ENCODE measurements at places on chromosomes 3 and 15.
A peak's percentile ranks its signal among the peaks of the same experiment; 100 is the strongest.

GRCh38 chr3:80052271-80052670 lies 284.5 kb upstream of the ROBO1 start:
- DNase-seq = no peak

- no peak for DNase-seq
Measured at GRCh38 chr3:190556351-190556750, 42.5 kb downstream of the IL1RAP start.

DNA sequence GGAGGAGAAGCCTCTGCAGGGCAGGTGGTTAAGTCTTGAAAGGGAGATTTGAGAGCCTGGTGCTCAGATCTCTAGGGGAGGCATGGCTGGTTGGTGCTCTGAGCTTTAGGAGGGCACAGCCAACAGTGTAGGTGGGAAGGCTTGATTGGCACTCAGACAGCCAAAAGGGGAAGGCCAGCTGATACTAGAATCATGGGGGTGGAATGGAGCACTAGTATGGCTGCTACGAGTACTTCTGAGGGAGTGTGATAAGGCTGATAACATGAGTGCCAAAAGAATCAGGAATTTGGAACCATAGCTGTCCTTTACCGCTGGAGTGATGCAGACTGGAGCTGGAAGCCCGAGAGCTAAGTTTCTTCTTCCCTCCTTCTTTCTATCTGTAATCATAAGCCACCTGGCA lies 184.6 kb upstream of the TBC1D5 start:
- no peak for DNase-seq

DNA sequence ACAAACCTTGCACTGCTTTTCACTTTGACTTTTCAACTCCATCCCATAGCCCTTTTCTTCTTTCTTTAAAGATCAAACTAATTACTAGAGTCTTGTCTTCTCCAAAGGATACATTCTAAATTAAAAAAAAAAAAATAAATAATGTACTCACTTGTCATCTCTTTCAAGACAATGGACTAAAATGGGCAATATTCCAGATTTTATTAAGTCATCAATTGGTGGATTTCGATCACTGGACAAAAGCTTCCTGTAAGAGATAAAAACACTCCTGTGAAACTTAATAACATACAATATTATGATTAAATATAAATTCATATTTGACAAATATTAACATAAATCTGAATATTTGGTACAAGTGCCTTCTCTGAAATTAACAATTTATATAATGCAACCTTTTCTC lies 34.1 kb downstream of the KPNA4 start:
- DNase-seq = no peak

DNA sequence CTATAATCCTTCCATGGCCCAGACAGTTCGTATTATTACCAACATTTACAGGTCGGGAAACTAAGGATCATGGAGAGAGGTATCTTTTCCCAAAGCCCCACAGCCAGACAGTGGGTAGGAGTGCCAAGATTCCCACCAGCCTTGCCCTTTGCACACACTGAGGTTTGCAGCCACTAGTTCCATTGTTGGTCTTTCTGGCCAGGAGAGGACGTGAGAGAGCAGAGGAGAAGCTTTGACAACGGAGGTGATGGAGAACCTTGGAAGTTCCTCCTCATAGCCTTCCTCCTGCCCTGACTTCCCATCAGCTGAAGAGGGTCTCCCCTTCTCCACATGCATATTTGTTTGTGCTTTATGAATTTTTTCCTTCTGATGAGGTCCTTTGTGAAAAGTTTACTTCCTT lies 50.5 kb upstream of the PLCL2 start:
- no peak for DNase-seq

DNA sequence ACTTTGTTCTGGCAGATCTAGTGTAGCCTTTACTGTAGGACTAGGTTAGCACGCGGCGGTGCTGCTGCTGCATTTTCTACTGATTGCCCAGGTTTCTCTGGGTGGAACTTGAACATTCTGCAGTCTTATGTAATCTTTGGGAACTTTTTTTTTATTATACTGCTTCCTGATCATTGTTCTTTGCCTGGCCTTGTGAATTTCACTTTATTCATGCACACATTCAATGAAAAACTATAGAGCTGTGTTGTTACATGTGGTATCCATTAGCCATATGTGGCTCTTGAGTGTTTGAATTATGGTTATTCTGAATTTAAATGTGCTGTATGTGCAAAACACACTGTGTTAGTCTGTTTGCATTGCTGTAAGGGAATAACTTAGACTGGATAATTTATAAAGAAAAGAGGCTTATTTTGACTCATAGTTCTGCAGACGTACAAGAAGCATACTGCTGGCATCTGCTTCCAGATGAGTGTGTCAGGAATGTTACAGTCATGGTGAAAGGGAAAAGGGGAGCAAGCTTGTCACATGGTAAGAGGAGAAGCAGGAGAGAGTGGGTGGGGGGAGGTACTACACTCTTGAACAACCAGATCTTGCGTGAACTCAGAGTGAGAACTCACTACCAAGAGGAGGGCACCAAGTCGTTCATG lies 26.5 kb downstream of the MEF2A start:
- no peak for DNase-seq

DNA sequence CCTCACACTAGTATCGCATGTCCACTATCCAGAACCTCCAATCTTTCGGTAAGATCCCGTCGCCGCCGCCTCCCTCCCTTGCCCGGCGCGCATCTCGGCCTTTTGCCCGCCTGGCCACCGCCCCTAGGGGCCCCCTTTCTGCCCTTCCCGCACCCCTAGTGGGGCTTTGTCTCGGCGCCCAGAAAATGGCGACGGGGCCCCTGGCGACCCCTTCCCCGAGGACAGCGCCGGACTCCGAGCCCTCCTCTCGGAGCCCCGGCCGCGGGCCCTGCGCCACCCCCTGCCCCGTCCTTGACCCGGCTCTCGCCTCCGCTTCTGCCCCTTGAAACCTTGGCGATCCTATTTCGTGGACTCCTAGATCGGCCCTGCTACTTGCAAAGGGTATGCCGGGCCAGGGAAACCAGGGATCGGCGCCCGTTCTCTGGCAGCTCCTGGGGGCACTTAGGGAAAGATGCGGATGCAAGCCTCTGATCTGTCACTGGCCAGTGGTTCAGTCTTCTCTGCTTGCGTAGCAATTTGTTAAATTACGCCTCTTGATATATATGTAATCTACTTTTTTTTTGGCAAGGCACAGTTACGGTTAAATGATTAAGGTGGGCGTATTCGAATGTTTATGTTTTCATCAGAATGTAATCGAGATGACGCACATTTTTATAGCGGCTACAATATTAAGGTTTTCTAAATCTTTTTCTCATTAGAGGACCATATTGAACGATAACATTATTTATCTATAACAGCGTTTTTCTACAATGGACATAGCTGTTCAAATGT lies 603 bp downstream of the EIF1B start:
- DNase-seq = no peak

- DNase-seq = no peak
Measured at GRCh38 chr3:168998792-168999191, 664.7 kb downstream of the MECOM start.

DNA sequence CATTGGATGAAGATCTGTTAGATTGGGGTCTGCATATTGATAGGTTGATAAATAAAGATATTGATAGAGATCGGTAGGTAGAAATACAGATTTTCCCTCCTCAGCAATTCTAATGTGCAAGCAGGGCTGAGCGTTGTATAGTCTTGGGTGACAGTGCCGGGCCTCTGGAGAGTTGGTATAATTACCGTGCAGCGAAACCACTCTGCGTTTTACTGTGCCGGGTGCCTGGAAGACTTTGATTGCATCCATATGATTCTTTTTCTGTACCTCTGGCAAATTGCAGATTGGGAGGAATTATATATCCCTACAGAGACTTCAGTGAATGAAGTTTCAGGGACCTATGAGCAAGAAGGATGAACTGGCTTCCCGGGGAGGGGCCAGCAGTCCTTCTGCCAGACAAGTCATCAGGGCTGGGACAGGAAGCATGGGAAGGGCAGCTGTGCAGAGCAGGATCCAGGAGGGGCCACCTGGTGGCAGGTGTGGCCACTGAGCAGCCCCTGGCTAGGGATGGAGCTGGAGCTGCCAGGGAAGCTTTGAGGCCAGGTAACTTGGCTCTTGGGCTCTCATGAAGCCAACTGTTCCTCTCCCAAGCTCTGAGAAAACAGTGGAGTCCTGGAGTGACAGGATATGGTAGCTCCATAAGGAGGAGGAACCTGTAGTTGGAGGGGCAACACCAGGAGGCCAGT lies 132.5 kb downstream of the APBA2 start:
- DNase-seq = no peak

DNA sequence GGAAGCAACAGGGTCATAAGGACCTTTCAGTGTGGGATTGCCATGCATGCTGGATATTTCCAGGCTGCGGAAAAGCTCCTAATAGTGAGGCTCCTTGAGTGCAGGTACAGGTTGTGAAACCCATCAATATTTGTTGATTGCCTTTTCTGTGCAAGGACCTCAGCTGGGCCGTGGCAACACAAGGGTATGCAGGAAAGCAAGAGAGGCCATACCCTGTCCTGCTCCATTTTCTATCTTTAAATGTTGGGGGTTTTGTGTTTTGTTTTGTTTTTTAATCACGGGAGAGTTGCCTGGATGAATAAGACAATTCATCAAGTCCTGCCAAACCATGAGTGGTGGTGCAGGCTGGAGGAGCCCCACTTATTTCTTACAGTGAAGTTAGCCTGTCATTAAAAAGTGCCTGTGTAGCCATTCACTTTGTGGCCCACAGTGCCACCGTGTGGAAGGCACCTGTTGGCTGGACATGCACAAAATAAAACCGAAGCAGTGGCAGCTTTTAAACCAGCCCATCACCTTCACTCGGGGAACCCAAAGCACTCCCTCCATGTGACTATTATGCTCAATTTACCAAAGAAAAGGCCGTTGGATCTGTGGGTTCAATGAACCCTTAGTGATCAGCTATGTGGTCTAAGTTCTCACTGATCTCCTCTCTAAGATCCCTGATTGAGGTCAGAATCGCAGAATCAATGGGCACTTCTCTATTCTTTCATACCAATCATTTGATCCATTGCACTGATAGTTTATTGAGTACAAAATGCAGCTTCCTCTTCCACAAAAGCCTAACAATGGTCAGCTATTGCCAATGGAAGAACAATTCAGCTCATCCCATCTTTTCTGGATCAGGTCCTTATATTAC lies 42.2 kb downstream of the CLDN18 start:
- DNase-seq = no peak

GRCh38 chr3:48655606-48656005 lies 7.1 kb downstream of the CELSR3 start:
- DNase-seq = peak; percentile 52

DNA sequence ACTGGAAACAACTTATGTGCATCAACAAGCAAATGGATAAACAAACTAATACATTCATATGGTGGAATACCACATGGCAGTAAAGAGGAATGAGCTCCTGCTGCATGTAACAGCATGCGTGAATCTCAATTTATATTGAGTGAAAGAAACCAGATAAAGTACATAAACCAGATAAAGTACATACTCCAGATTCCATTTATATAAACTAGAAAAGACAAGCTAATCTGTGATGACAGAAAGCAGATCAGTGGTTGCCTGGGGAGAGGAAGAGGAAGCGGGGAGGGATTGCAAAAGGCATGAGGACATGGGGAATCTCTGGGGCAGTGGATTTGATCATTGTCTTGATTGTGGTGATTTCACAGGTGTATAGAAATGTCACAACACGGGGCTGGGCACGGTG lies 34.2 kb downstream of the LIMD1 start:
- DNase-seq = no peak

- DNase-seq = no peak
Measured at GRCh38 chr3:127796831-127797150, 25.5 kb downstream of the MGLL start.

DNA sequence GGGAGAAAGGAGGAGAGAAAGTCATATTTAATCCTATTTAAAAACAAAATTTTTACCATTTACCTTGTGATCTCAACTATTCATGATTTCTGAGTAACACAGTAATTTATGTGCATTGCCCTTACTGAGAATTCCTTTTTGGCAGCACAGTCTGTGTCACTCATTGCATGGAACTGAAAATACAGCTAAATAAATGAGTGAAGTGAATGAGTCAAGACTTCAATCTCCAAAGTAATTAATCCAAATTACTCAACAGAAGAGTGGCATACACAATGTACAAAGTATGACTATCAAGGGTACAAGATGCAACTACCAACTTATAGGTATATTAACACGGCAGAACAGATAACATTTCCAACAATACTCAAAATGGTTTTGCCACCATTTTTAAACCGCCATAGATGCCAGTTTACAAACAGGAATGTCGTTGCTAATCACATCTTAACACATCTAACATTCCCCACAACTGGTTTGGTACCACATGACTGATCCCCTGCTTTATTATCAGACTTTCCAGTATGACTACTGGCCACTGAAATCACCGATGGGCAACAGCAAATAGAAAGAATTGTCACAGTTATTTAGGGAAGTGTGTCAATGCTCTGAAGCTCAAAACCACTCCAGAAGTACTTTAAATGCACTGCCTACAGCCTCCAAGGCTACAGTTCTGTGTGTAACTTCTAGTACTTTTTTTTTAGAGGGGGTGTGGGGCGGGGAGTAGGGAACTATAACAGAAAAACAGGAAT lies 410.4 kb downstream of the SHQ1 start:
- DNase-seq = no peak

DNA sequence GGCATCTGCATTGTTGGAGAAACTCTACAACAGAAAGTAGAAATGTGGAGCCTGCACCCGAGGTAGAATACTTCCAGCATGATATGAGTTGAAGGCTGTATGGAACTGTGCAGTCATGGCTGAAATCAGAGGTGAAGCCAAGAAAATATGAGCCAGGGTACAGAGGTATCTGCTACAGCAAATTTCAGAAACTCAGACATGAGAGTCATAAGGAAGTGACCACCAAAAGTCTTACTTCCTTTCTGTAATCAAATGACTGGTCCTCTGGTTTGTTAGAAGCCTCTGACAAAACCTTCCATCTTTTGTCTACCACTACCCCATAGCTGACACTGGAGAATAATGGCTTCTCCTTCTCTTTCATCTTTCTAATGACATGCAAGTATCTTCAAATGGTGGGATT lies 159.4 kb downstream of the TMEM108 start:
- DNase-seq = no peak

DNA sequence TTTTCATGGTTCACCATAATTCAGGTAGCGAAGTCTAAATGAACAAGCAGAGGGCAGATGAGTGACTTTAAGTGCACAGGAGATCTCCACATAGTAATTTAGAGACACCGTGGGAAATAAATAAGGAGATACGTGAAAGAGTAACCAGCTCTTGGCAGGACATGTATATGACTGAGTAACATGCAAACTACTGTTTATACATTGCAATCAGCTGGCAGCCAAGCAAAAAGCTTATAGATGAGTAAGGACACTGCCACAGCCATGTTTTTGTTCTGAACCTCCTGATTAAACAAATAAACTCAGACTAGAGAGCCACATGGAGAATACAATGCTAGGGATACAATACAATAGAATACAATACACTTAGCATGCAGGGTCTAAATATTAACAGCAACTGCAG lies 252.4 kb downstream of the FHIT start:
- no peak for DNase-seq

GRCh38 chr3:46409739-46410489 lies 2.9 kb downstream of the CCRL2 start:
- no peak for DNase-seq

- DNase-seq = no peak
Measured at GRCh38 chr3:156626104-156626503, 48.3 kb upstream of the TIPARP start.

- no peak for DNase-seq
Measured at GRCh38 chr15:90190606-90191343, 10.4 kb upstream of the SEMA4B start.
